ENCODE measurements at places on chromosomes 6 and 20.

- DNase-seq = no peak
Measured at GRCh38 chr6:2441601-2442475, 196.4 kb upstream of the GMDS start.

GRCh38 chr20:15320941-15321340 lies 983.5 kb upstream of the FLRT3 start:
- DNase-seq = no peak

- no peak for DNase-seq
Measured at GRCh38 chr20:3647473-3647872, 15.7 kb downstream of the GFRA4 start.

- DNase-seq = no peak
Measured at GRCh38 chr6:150966786-150967185, 101.3 kb downstream of the MTHFD1L start.

DNA sequence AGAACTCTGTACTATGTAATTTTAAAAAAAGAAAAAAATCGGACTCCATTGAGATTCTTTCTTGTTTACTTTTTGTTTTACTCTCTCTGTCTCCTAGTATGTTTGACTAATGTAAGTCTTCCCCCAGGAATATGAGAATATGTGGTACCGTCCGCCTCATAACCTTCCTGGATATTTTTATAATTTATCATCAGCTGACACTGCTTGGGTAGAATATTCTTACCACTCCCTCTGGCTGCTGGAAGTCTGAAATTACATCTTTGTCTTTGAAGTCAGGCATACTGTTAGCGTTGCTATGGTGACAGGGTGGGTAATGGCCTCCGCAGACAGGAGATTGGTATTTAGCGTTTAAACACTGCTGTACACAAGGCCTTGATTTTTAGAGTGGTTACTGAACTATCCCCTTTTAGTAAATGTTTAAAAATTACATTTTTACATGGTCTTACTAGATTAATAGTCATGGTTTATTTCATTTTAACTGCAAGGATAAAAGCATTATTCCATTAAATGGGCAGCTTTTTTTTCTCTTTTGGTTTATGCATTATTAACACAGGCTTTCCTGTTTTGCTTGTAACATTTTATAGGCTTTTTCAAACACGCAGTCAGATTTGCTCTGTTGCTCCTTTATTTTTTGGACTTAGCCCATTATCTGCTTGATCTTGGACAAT lies 176.4 kb downstream of the ARID1B start:
- DNase-seq = peak; percentile 28

GRCh38 chr6:139625998-139626975 lies 251.8 kb upstream of the CITED2 start:
- DNase-seq = no peak

GRCh38 chr20:50306478-50307423 lies 116.1 kb downstream of the CEBPB start:
- no peak for DNase-seq

DNA sequence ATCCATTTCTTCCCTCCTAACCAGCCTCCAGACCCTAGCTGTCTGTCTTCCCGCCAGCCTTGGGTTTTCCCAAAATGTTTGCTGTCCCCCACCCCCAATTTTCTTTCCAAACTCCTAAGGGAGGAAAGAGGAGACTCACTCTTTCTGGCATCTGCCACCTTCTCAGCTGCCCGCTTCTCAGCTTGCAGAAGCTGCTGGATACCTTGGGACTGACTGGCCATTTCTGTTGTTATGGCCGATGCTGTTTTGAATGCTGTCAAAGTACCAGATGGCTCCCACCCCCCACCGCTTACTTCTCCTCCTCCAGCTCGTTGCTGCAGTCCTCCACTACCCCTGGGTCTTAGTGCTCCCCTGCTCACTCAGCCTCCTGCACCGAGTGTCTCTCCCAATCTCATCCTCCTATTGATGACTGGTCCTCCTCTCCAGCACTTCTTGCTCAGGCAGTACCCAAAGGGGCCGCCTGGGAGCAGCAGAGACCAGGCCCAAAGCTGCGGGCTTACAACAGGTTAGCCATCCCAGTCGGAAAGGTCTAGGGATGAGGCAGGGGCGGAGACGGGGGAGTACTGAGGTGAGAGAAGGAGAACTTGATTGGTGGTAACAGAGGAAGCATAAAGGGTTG lies at the start of gene ATP6V1G2:
Gene ATP6V1G2 (minus strand): TSS at position 270 of the 619 bp plus-strand sequence. CDS start 49 bp downstream, at position 221.
- peak; percentile 90 for DNase-seq

- DNase-seq = no peak
Measured at GRCh38 chr20:59949911-59950310, 8.3 kb upstream of the CDH26 start.

GRCh38 chr20:45545754-45546453 lies 1.3 kb downstream of the EPPIN start:
- no peak for DNase-seq

DNA sequence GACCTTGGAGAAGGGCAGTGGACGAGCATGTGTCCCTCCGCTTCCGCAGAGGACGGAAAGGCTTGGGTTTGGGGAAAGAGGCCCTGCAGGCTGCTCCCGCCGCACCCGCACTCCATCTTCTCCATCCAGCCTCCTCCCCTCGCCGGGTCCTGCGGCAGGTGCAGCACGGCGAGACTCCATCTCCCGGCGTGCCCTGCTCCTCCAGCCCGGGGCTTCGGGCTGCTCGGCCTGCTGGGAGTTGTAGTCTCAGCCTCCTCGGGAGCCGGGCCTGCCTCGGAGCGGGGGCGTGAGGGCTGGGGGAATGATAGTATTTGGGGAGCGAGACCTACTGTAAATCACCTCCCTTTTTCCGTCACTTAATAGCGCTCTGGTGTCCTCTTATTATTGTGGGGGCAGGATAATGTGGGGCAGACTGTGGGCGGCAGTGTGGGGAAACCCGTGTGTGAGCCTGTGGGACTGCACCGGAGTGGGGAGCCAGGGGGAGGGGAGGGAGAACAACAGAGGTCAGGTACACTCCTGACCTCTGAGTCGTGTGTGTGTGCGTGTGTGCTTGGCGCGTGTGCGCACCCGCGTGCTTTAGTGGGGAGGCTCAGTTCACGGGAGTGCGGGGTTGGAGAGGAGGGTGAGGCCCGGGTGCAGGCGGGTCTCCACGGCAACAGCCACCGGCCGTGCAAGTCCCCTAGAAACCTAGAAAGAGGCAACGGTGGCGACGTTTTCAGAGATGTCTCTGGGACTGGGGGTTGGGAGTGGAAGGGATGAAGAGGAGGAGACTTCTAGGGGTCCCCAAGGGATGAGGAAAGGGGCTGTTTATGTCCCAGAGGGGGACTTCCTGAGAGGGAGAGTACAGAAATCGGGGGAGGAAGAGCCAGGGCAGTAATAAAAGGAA lies 4.1 kb downstream of the TTBK1 start:
- DNase-seq = peak; percentile 89

- no peak for DNase-seq
Measured at GRCh38 chr6:35319346-35320030, 21.9 kb downstream of the DEF6 start.

- no peak for DNase-seq
Measured at GRCh38 chr6:148285205-148285604, 57.4 kb upstream of the SASH1 start.

DNA sequence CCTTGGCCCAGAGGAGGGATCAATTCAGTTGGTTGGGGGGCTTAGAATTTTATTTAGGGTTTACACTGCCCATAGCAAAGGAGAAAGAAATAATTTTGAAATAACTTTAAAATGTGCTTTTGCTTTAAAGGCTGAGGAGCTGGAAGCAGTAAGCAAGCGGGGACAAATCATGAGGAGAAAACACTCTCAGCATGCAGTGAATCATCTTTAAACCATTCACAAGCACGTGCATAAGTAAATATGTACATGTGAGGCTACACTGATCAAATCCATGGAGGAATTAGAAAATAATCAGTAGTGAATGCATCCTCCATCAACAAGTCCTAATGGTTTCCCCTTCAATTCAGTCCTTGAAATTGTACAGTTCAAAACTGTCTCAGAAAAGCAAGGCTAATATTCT lies 181.0 kb downstream of the MTFR2 start:
- no peak for DNase-seq

GRCh38 chr6:169183233-169183632 lies 70.4 kb downstream of the THBS2 start:
- no peak for DNase-seq

DNA sequence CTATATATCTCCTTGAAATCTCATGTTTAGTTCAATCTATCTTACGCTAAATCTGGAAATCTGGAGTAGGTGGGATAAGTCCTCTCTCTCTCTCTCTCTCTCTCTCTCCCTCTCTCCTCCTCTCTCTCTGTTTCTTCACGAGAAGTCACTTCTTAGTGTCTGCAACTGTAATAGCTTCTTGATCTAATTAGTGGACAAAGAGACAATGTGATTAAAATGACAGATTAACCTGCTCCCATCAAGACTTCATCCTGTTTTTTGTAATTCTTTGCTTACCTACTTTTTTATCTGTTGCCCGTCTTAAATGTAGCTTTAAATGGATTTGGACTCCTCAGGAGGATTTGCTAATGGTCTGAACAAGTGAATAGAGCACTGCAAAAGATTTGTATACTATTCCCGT lies 2.5 kb upstream of the FYN start:
- no peak for DNase-seq

- no peak for DNase-seq
Measured at GRCh38 chr20:16451982-16452381, 121.3 kb downstream of the KIF16B start.

DNA sequence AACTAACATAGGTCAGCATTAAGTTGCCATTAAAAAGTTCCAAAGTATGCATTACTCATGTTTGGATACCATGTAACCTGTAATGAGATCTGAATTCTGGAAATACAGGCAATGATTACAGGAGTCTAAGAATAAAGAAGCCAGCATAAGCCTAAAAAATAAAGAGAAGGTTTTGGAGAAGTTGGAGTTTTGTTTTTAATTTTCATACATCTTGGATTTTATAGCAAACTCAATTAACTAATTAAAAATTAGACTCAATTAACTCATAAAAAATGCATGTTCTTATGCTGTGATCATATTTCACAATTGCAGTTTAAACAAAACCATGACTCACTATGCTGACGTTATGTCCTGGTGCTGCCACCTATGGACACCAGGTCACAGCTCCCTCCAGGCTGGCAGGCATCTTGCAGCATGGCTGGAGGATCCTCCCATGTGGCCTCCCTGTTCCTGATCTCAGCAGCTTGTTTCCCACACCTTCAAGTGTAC lies 648.8 kb upstream of the AGPAT4 start:
- peak; percentile 20 for DNase-seq

- no peak for DNase-seq
Measured at GRCh38 chr20:63974402-63975200, 4.8 kb downstream of the SAMD10 start.

DNA sequence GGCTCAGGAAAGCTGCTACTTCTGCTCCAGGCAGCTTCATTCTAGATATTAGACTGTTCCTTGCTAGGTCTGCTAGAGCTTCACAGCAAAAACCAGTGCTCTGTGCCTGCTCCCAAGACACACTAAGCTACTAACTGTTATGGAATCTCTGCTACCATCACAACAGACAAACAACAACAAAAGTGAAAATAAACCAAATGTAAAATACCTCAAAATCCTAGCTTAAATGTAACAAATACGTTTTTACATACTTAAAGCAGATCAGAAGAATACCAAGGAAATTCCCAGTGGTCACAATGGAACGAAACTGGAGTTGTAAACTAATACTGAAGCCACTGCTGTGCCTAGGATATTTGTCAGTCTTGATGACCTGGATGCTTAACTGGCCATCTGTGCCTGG lies 84.6 kb upstream of the EZR start:
- no peak for DNase-seq

DNA sequence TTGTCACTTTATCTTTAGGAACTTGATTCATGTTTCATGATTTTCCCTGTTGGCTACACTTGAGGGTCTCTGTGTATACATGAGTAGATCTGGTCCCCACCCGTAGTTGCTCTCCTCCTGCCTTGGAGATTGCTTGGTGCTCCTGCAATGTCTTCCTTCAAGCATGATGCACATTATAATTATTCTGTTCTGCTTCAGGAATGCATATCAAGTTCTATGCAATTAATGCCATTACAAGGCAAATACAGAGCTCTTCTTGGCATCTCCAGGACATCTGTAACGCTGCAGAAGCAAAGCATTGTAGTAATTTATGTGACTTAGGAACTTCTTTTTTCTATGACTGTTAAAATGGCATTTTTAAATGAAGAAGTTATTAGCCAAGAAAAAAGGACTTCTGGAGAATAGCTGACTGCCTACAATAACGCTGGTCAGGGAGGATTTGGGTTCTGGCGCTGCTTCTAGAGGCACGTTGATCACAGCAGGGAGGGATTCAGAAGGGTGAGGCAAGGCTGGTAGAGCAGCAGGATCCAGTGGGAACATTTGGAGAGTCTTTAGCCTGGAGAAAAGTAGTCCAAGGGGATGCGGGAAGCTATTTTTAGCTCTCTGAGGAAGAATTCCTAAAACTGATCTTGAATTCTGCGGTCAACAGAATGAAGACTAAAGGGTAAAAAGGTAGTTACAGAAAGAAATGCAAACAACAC lies 203.6 kb downstream of the PLCB1 start:
- DNase-seq = no peak

DNA sequence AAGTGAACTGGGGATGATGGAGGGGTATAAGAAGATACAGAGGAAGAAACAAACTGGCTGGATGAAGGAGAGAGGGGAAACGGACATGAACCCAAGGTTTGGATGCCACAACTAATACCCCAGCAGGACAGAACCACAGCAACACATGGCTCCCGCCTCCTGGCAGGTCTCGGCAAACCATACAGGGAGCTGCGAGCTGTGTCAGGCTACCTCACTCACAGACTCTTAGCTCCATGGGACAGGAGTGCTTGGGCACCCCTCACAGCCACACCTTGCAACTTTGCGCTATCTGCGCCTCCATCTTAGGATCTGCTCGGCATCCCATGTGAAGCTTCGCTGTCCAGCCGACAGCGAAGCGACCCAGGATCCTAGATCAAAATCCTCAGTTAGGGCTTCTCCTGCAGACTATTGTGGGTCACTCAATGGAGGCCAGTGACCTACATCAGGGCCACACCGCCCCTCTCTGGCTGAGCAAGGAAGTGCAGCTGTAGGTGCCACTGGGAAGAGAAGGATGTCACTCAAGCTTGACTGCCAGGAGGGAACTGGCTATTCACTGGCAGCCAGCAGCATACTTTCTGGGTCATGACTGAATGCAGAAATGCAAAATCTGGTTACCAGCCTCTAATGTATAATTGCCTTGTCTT lies 174.4 kb upstream of the RIN2 start:
- DNase-seq = peak; percentile 43

DNA sequence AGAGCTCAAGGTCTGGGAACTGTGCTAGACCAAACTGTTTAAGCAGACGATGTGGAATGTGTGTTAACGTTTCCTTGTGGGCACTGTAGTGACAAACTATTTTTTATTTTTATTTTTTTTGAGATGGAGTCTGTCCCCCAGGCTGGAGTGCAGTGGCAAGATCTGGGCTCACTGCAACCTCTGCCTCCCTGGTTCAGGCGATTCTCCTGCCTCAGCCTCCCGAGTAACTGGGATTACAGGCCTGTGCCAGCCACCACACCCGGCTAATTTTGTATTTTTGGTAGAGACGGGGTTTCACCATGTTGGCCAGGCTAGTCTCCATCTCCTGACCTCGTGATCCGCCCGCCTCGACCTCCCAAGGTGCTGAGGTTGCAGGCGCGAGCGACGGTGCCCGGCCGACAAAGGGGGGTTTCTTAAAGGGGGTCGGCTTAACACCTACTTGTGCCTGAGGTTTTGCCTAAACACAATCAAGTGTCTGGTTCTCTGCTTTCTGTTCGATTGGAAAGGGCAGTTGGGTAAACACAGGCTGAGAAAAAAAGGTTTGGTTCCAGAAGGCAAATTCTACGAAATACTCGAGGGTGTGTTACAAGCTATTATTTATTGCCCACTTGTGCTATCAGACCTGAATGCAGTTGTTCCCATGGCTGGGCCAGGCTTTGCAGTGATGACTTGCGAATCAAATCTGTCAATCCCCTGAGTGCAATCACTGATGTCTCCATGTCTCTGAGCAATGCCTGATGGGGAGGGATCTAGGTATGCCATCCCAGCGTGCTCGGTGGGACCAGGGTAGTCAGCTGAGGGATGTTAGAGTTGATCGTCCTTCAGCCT lies 1.3 kb downstream of the NOP56 start:
- DNase-seq = no peak

Measured in activated naive CD8-positive, alpha-beta T cell treated with anti-CD3 and anti-CD28 coated beads for 36 hours (primary cell).